ENCODE measurements at places on chromosomes 16 and 17. TPM values are rescaled to one million over a fixed set of nuclear protein-coding genes. Genes with fewer than 3 reads are reported as not detected.

GALNS gene
- 41.1 TPM for total RNA-seq

KRT14 gene
- 82.1 TPM for total RNA-seq

- no peak for DNase-seq
Observed at GRCh38 chr16:56601325-56601724, 7.1 kb upstream of the MT2A start.

TPSD1 gene
- total RNA-seq, result 0.27 TPM

DNA sequence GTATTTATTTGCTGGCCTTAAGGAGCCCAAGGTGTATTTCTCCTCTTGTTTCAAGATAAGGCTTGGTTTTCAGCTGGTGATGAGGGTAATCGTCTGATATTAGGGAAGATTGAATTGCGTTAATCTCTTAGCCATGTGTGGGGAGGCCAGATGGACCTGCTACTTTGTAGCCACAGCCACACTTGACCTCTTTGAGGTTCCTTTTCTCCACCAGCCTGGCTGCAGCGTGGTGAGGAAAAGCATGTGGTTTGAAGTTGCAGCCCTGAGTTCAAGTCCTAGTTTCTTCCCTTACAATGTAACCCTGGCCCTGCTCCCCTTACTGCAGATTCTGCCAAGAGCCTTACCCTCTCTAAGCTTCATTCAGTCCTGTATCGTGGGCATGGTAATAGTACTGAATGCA is 3.1 kb downstream of the MINK1 start:
- DNase-seq, result no peak

KIFC3 gene
- total RNA-seq, result 94.3 TPM

DNA sequence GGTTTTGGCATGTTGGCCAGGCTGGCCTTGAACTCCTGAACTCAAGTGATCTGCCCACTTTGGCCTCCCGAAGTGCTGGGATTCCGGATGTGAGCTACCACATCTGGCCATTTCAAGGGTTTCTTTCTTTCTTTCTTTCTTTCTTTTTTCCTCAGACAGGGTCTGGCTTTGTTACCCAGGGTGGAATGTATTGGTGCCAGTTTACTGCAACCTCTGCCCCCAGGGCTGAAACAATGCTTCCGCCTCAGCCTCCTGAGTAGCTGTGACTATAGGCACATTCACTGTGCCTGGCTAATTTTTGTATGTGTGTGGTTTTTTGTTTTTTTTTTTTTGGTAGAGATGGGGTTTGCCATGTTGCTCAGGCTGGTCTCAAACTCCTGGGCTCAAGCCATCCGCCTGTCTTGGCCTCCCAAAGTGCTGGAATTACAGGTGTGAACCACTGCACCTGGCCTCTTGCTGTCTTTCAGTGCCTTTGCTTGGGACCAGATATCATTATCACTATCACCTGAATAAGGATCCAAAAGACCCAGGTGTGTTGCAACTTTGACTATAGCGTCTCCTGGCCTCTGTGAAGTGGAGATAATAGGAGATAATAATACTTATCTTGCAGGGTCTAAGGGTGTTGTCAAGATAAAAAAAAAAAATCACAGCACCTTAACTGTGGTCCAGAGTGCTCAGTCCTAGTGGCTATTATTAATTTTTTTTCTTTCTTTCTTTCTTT is 3.2 kb downstream of the FCSK start:
- DNase-seq, result no peak

ZNF771 gene
- total RNA-seq, result 7.5 TPM

DNA sequence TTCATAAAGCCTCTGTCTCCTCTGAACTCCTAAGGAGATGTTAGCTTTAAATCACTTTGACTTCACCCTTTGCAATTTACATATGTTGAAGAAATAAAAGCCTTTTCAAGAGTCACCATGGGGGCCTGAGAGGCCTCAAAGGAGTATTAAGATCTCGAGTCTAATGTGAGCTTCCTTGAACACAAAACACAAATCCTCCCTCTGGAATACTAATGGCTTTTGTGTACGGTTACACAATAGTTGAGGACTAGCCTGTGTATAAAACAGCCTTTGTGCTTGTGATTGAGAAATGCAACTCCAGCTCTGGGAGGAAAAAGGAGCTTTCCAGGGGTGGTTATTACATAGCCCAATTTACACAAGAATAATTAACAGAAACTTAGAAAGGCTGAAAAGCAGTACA is 1140.2 kb downstream of the CDH11 start:
- DNase-seq, result no peak

- no peak for DNase-seq
Observed at GRCh38 chr17:49928837-49929475, 40.0 kb upstream of the DLX4 start.

CCL5 gene
- 5.3 TPM for total RNA-seq

MEOX1 gene
- total RNA-seq, result 19.5 TPM

GRCh38 chr16:17901309-17901708 is 430.5 kb upstream of the XYLT1 start:
- no peak for DNase-seq

DNA sequence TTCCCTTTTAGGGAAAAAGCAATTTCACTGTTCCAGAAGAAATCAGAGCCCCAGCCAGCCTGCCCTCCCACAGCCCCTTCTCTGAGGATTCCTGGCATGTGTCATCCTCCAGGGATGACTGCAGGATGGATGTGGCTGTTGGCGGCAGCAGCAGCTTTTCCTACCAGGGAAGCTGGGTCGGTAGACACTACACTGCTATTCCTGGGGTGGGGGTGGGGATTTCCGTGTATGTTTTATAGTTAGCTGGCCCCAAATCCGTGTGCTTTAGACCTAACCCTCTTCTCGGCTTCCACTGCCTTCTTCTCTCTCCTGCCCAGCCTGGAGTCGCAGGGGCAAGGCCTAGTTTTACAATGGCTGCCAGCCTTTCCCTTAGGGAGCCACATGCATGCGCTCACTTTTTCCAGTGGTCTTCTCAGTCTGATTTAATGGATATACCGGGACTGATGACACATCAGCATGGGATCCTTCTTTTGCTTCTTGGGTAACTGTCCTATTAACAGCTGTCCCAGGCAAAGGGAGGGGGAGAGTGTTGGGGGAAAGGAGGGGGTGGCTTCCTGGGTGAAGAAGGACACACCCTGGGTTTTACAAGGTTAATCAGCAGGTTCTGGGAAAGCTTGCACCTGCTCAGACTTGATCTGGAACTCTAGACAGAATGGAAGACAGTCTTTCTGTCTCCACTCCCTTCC is 2.7 kb upstream of the NFE2L1 start:
- DNase-seq, result peak; percentile 55

- no peak for DNase-seq
Observed at GRCh38 chr17:11378506-11378905, 137.5 kb downstream of the SHISA6 start.

MTHFSD gene
- 19.2 TPM for total RNA-seq
